ENCODE measurements at places on chromosomes 1 and 21. TPM values are rescaled to one million over a fixed set of nuclear protein-coding genes. Genes with fewer than 3 reads are reported as not detected.
A peak's percentile ranks its signal among the peaks of the same experiment; 100 is the strongest.

MYBPH gene
- total RNA-seq, result not detected

RNU1-1 gene
- total RNA-seq, result 3,134 TPM

PADI2 gene
- 4.6 TPM for total RNA-seq

CCDC28B gene
- total RNA-seq, result 12.5 TPM

NBPF10 gene
- 1.9 TPM for total RNA-seq

BTBD8 gene
- total RNA-seq, result 14.1 TPM

BEND5 gene
- total RNA-seq, result 10.1 TPM

DIRAS3 gene
- total RNA-seq, result 3.5 TPM

RHOU gene
- total RNA-seq, result 40.1 TPM

ZNF648 gene
- 0.20 TPM for total RNA-seq

DNA sequence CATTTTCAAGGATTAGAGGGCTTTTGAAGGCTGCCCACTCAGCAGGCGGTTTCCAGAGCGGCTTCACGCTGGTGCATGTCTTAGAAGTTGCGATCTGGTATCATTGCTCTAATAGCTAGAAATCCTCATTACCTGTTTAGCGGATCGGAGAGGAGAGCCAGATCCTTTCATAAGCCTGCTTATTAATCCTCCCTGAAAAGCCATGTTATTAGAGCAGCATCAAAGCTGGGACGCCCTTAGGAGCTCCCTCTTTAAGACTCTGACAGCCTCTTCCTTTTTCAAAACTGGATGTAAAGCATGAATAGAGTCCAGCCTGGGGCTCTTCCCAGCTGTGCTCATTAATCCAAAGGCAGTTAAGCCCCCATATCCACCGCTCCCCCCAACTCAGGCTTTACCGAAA lies 13.9 kb upstream of the CTSE start:
- H3K36me3 ChIP-seq, result no peaks in the 10 kb centered on the region
- H3K4me1 ChIP-seq, result no peaks in the 10 kb centered on the region

GRCh38 chr1:181603735-181604410 lies 120.6 kb downstream of the CACNA1E start:
- H3K27me3 ChIP-seq, result no peaks in the 10 kb centered on the region
- no peaks in the 10 kb centered on the region for H3K36me3 ChIP-seq
- no peak overlapping the region for H3K27ac ChIP-seq
- no peaks in the 10 kb centered on the region for H3K4me1 ChIP-seq
- no peak overlapping the region for H3K4me3 ChIP-seq

- no peaks in the 10 kb centered on the region for H3K36me3 ChIP-seq
- no peak for DNase-seq
- H3K4me1 ChIP-seq, result no peaks in the 10 kb centered on the region
- no peak overlapping the region for H3K27ac ChIP-seq
- H3K27me3 ChIP-seq, result peaks cover 22% of the 10 kb centered on the region
Measured at GRCh38 chr1:24191860-24192259, 4.8 kb upstream of the IFNLR1 start.

DNA sequence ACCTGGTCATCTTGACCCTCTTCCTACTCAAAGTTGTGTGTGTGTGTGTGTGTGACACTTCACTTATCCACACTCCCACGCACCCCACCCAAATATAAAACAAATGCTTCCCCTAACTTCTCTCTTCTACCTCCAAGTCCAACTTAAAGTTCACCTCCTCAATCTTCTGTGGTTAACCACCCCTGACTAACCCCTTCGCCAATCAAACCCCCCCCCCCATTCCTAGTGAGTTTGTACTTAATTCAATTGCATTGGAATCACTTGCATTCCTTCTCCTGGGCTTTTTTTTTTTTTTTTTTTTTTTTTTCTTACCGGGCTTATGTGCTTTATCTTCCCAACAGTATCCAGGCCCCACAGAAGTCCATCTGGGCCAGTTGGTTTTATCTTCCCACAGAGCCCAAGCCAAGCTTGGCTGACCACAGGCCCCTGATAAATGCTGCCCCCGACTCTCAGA lies 78.4 kb downstream of the CD58 start:
- no peaks in the 10 kb centered on the region for H3K36me3 ChIP-seq
- H3K4me3 ChIP-seq, result no peak overlapping the region
- DNase-seq, result no peak
- H3K27me3 ChIP-seq, result no peaks in the 10 kb centered on the region

GRCh38 chr1:119219711-119220110 lies 79.3 kb upstream of the WARS2 start:
- H3K36me3 ChIP-seq, result no peaks in the 10 kb centered on the region
- no peaks in the 10 kb centered on the region for H3K4me1 ChIP-seq
- no peak overlapping the region for H3K4me3 ChIP-seq
- no peak overlapping the region for H3K27ac ChIP-seq
- H3K27me3 ChIP-seq, result no peaks in the 10 kb centered on the region
- no peak for DNase-seq

- H3K4me3 ChIP-seq, result no peak overlapping the region
- H3K27me3 ChIP-seq, result no peaks in the 10 kb centered on the region
- H3K4me1 ChIP-seq, result no peaks in the 10 kb centered on the region
Measured at GRCh38 chr21:24994717-24995116, 612.6 kb downstream of the MRPL39 start.

DNA sequence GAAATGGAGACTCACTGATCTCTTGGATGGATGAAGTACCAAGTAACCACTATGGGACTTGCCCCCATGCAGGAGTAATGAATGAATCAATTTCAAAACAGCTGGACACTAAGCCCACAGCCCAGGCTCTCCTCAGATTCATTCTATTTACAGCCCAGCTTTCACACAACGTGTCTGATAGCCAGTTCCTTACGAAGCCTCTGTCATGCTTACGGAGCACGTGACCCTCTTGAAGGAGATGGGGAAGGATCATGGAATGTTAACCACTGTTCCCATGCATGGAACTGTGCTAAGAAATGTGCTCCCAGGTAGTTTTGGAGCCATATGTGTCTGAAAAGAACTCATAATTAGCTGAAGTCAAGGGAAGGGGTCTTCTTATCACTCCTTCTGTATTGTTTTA lies 124.1 kb downstream of the KIF26B start:
- H3K27ac ChIP-seq, result no peak overlapping the region
- H3K27me3 ChIP-seq, result no peaks in the 10 kb centered on the region
- no peaks in the 10 kb centered on the region for H3K4me1 ChIP-seq
- no peaks in the 10 kb centered on the region for H3K36me3 ChIP-seq

DNA sequence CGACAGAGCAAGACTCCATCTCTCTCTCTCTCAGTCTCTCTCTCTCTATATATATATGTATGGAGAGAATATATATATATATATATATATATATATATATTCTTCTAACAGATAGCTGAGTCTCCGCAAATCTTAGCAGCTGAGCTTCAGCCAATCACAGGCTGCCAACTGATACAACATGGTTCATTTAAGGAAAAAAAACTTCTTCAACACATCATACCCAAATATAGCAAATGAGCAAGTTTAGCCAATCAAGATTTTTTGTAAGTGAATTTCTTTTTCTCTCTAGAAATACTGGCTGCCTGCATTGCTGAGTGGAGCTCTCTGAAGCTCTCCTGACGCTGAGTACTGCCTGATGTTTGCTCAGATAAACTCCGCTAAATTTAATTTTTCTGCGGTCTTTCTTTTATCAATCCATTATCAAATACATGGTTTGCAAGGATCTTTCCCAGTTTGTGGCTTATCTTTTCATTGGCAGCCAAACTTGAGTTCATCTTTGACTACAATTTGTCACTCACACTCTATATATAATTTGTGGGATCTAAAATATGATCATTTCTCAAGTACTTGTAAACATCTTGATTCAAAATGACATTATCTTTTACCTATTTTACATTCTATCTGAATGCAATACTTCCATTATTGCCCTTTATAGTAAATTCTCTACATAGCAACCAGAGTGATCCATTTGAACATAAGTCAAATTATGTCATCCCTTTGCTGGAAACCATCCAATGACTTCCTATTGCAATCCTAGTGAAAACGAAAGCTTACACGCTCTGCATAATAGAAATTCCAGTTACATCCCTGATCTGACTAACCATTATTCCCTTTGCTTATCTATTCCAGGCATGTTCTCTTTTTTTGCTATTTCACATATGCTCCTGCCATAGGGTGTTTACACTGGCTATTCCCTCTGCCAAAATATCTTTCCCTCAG lies 2131.7 kb downstream of the MRPL39 start:
- H3K4me3 ChIP-seq, result no peak overlapping the region
- no peaks in the 10 kb centered on the region for H3K27me3 ChIP-seq
- no peak overlapping the region for H3K27ac ChIP-seq
- H3K36me3 ChIP-seq, result no peaks in the 10 kb centered on the region
- no peaks in the 10 kb centered on the region for H3K4me1 ChIP-seq
- peak; percentile 28 for DNase-seq

GRCh38 chr1:186792870-186793581 lies 35.7 kb upstream of the PLA2G4A start:
- no peaks in the 10 kb centered on the region for H3K27me3 ChIP-seq
- no peaks in the 10 kb centered on the region for H3K36me3 ChIP-seq
- DNase-seq, result no peak
- H3K4me3 ChIP-seq, result no peak overlapping the region

DNA sequence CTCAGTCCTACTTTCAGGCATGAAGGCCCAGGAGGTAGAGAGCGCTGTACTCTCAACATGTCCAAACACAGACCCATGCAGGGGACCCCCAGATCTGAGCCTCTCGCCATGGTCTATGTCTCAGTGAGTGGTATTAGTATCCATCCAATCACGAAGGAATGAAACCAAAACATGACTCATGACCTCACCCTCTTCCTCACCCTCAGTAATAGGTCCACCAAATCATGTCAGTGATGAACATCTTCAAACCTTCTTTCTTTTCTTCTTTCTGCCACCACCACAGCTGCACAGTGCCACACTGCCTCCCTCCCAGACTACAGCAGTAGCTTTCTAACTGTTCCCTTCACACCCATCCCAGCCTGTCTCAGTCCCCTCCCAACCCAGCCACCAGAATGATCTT lies 16.8 kb downstream of the C1orf116 start:
- no peak overlapping the region for H3K4me3 ChIP-seq
- no peak overlapping the region for H3K27ac ChIP-seq
- no peaks in the 10 kb centered on the region for H3K4me1 ChIP-seq
- no peak for DNase-seq

DNA sequence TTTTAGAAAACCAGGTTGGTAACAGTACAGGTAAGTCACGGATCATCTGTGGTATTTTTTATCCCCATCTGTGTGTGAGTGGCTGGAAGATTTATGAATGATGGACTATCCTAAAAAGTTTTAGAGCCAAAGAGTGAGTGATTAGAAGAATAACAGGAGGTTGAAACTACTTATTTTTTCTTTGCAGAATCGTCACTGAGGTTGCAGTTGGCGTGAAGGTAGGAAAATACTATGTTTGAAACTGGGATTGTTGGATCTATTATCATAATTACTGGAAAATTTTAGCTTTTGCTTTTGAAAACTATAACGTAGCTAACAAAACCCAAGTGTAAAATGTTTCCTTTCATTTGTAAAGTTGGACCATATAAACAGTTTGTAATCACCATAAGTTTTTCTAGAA lies 1.8 kb downstream of the PTBP2 start:
- no peak overlapping the region for H3K4me3 ChIP-seq
- H3K4me1 ChIP-seq, result no peaks in the 10 kb centered on the region
- no peaks in the 10 kb centered on the region for H3K27me3 ChIP-seq
- no peak for DNase-seq

DNA sequence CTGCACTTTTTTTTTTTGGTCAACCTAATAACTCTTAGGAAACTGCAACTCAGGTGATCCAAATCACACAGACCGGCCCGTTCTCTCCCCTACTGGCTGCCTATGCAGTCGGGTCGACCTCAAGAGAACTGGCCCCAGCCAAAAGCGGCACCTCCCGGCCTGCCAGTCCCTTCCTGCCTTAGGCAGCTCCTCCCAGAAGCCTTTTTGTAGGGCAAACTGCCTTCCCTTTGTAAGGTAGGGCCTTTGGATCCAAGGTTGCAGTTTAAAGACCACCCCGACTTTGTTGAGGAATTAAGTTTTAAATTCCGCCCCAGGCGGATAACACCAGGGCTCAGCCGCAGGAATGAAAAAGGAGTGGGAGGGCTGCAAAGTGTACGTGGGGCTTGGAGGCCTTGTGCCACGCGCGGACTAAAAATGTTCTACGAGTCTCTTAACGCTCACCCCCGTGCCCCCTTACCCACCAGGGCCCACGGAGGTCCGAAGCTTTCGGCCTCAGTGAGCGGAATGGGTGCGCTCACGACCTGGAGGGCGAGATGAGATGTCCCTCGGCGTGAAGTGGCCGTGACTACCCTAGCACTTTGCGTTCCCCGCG lies 642 bp upstream of the ST3GAL3 start:
- H3K4me3 ChIP-seq, result peak overlapping the region; percentile 51
- H3K36me3 ChIP-seq, result peaks cover 18% of the 10 kb centered on the region
- no peaks in the 10 kb centered on the region for H3K4me1 ChIP-seq

GRCh38 chr1:24190983-24191461 lies 3.9 kb upstream of the IFNLR1 start:
- H3K4me3 ChIP-seq, result no peak overlapping the region
- H3K27ac ChIP-seq, result no peak overlapping the region
- H3K36me3 ChIP-seq, result no peaks in the 10 kb centered on the region
- peaks cover 28% of the 10 kb centered on the region for H3K27me3 ChIP-seq
- DNase-seq, result no peak

GRCh38 chr1:72433591-72433990 lies 151.3 kb upstream of the NEGR1 start:
- H3K4me3 ChIP-seq, result no peak overlapping the region
- no peak overlapping the region for H3K27ac ChIP-seq
- H3K36me3 ChIP-seq, result no peaks in the 10 kb centered on the region
- no peaks in the 10 kb centered on the region for H3K4me1 ChIP-seq

DNA sequence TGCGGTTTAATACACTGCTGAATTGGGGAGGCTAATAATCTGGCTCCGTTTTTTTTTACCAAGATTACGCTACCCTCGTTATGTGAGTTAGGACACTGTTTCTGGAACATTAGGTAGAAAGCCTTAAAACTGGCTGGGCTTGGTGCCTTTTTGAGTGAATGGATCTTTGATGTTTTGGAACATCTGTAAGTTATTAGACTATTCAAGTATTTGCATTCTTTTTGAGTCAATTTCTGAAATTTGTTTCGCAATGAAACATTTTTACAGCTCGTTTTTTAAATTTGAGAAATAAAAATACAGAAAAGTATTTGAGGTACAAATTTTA lies 106.9 kb downstream of the LTN1 start:
- peaks cover 10% of the 10 kb centered on the region for H3K36me3 ChIP-seq
- peaks cover 4% of the 10 kb centered on the region for H3K4me1 ChIP-seq
- H3K4me3 ChIP-seq, result no peak overlapping the region
- no peak overlapping the region for H3K27ac ChIP-seq
- no peak for DNase-seq
- H3K27me3 ChIP-seq, result no peaks in the 10 kb centered on the region

Data from lung (tissue), 17 donors.